ENCODE measurements at places on chromosomes 1 and 21.

GRCh38 chr1:19038732-19039131 lies 82.3 kb upstream of the IFFO2 start:
- DNase-seq = no peak

GRCh38 chr1:186715887-186716809 lies 35.9 kb upstream of the PTGS2 start:
- DNase-seq = no peak

- no peak for DNase-seq
Observed at GRCh38 chr1:11157867-11158266, 31.3 kb upstream of the ANGPTL7 start.

DNA sequence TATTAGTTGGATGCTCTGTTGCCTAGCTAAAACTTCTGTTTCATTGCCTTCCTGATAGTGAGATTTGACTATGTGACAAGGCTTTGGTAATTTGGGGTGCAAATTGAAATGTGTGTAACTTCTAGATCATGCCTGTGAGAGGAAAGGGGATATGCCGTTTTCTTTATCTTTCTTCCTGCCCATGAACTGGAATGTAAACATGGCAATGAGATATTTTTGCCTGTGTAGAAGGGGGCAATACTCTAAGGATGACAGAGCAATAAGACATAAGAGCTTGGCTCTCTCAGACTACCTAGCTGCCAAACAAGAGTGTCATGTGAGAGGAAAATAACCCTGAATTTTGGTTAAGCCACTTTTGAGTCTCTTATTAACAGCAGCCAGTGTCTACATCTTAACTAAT lies 49.7 kb downstream of the RAP1A start:
- no peak for DNase-seq

DNA sequence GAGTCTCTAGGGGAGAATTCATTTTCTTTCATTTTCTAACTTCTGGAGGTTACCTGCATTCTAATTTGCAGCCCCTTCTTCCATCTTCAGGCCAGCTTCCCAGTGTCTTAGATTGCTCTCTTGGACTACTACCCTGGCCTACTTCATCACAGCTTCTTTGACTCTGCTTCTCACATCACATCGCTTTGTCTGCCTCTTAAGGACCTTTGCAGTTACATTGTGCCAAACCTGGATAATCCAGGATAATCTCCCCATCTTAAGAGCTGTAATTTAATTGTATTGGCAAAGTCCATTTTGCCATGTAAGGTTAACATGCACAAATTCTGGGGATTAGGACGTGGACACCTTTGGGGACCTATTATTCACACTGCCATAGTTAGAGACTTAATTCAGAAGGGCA lies 18.4 kb downstream of the RNF2 start:
- no peak for DNase-seq

DNA sequence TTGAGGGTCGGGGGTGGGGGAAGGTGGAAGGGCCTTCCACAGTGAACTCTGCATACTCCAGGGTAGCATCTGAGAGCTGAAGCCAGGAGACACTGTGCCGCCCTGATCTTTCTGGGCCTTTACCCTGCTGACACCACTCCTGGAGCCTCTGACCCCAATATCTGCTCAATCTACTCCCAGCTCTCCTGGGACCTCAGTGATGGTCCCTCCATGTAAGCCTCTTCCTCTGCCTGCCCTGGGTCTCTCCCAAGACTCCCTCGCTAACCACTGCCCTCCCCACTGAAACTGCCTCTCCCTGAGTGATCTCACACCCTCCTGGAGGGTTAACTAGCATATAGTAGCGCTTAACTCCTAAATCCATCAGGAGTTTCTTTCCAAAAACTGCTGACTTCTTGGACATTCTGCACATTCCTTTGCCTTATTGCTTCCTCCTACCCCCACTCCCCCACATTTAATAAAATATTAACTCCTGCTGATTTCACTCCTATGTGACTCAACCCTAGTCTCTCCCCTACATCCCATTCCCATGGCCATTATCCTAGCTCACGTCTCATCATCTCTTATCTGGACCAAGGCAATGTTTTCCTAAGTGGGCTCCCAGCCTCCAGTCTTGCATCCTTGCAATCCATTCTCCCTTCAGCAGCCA lies 145.6 kb downstream of the HMGB4 start:
- no peak for DNase-seq

DNA sequence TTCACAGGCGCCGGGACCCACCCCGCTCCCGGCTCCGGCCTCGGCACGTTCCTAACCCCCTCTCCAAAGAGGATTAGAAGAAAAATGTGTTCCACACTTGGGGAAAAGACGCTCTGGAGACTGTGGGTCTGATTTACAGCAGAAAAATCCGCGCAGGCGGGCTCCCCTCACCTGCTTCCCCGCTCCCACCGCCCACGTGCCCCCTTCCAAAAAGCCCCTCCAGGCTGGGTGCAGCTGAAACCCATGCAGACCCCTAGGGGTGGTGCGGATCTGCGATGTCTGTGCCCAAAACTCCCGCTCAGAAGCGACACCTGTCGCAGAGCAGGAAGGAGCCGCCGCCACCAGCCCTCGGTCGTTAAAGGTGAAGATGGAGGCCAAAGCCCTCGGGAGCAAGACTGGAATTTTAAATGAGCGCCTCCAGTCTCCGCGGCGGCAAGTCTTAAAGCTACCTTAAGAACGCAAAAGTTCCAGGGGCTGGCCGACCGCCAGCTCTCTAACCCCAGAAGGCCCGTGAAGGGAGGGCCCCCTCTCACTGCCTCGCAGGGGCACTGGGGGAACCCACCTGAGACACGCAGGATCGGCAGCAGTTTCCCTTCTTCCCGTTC lies 688 bp upstream of the CHD5 start:
- DNase-seq = no peak

DNA sequence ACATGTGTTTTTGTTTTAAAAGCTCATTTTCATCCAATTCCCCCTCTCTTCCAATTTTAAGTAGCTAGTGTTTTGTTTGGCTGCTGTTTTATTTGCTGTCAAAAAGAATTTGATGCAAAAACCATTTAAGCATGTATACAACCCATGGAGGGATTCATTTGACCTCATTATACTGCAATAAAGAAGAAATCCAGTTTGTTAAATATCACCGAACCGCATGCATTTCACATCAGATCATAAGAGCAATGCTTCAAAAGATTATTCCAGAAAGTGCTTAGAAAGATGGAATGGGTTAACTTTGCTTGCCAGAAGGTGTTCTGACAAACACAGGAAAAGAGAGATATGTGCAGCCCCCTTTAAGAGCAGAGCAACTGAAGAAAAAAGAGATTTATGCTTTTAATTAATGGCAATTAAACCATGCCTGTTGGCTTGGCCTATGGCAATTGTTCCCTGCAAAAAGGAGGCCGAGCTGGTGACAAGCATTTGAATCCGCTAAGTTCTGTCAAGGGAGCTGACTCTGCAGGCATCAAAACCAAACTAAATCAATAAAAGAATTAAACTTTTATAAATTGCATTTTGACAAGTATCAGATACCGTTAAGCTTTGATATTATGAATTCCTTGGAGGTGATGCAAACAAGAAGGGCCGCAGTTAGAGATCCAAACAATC lies 14.4 kb upstream of the BARHL2 start:
- no peak for DNase-seq

GRCh38 chr1:42937141-42937696 lies 21.4 kb downstream of the SLC2A1 start:
- DNase-seq = no peak

GRCh38 chr21:45994759-45995685 lies 13.5 kb downstream of the COL6A1 start:
- DNase-seq = no peak

- DNase-seq = no peak
Observed at GRCh38 chr1:214623430-214623829, 20.4 kb downstream of the CENPF start.

DNA sequence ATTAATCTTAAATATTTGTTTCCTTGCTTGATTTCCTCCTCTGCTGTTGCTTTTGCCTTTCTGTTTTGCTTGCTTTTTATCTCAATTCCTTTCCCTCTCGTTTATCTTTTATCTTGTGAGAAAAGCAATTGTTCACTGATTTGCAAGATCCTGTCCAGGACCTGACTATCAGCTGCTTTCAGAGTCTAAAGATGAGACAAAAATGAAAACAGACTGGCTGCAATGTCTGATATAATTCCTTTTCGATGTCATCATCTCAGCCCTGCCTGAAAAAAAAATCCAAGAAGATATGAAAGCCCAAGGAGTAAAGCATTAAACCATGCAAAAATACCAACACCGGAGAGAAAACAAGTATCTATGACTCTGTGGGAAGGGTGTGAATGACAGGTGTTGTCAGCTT lies 225.5 kb downstream of the PATJ start:
- DNase-seq = no peak

- DNase-seq = no peak
Observed at GRCh38 chr21:45262041-45262581, 25.6 kb downstream of the POFUT2 start.

GRCh38 chr1:1437033-1437903 lies 1.8 kb downstream of the VWA1 start:
- no peak for DNase-seq

DNA sequence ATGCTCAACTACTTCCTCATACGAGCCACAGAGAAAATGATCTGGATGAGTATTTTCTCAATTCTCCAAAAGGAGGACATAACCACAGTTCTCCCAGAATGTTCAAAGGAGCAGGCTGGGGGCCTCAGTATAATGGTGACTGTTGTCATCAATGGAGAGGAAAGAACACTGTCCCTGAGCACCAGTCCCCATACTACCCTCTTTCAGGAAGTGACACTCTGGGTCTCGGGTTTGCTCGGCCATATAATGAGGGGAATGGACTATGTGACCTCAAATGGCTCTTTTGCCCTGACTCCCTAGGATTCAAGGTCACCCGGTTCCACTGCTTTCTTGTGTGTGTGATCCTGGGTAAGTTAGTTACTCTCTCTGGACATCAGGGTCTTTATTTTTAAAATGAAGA lies 22.8 kb downstream of the SLC9A1 start:
- DNase-seq = no peak

DNA sequence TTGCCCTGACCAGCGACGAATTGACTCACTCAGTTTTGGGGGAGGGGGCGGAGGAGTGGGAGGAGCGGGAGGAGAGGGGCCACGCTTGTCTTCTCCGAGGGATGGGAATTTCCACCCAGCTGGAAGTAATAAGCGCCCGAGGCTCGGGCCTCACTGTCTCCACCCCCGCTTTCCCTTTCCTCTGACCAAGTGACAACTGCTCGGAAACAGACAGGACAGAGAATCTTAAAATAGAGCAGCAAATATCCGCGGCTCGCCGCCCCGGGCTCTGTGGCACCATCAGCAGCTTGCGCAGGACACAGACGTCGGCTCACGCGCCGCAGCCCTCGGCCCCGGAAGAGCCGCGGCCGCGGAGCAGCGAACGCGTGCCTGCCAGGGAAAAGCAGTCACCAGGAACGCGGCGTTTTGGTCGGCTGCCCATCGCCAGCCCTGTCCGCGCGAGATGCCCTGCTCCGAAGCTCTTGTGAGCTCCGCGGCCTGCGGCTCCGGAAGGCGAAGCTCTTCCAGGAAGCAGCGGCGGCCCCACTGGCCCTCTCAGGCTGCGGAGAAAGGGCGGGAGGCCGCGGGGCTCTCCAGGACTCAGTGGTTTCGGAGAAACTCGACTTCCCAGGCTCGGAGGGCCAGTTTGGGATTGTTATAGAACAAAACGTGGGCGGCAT lies 10.7 kb upstream of the RGS16 start:
- no peak for DNase-seq

DNA sequence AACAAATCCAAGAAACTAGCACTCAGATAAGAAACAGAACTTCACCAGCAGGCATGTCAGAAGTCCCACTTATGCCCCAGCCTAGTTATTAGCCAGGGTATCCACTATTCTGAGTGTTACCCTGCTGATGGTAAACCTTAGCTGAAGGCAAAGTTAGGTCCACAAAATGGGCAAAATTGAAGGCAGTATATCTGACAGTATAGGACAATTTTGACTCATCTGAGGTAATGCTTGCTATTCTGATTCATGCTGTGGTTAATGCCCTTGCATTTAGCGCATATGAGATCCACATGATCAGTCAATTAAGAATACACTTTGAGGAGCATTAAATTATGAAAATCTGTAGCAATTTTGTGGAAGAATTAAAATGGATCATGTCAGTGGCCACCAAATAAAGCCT lies 15.1 kb downstream of the IFI44 start:
- no peak for DNase-seq

- no peak for DNase-seq
Observed at GRCh38 chr1:204359474-204360255, at the start of gene PLEKHA6. Gene PLEKHA6, minus strand, starts transcription at chr1:204359929. Its CDS starts 86,202 bp downstream, at chr1:204273727.

- no peak for DNase-seq
Observed at GRCh38 chr1:154710106-154710505, 102.1 kb upstream of the ADAR start.

GRCh38 chr1:84254703-84255238 lies 46.7 kb upstream of the SAMD13 start:
- DNase-seq = no peak

- DNase-seq = no peak
Observed at GRCh38 chr1:3917761-3918160, 17.7 kb upstream of the C1orf174 start.

DNA sequence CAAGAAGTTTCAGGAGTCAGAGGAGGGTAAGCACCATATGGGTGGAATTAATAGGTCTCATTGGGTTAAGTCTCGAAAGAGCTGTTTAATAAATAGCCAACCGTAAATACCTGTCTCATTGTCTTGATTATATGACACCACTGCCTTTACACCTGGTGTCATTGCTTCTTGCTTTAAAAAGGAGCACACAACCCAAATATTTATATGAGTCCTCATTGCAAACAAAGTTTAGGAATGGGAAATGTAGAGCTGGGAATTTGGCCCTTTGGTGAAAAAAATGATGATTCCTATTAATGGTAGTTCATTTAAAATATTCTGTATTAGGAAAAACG lies 2.1 kb downstream of the BACH1 start:
- no peak for DNase-seq

GRCh38 chr1:7575041-7575400 lies 196.1 kb upstream of the VAMP3 start:
- DNase-seq = no peak

DNA sequence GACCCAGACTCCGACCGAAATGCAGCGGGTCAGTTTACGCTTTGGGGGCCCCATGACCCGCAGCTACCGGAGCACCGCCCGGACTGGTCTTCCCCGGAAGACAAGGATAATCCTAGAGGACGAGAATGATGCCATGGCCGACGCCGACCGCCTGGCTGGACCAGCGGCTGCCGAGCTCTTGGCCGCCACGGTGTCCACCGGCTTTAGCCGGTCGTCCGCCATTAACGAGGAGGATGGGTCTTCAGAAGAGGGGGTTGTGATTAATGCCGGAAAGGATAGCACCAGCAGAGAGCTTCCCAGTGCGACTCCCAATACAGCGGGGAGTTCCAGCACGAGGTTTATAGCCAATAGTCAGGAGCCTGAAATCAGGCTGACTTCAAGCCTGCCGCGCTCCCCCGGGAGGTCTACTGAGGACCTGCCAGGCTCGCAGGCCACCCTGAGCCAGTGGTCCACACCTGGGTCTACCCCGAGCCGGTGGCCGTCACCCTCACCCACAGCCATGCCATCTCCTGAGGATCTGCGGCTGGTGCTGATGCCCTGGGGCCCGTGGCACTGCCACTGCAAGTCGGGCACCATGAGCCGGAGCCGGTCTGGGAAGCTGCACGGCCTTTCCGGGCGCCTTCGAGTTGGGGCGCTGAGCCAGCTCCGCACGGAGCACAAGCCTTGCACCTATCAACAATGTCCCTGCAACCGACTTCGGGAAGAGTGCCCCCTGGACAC lies 534 bp downstream of the C1orf56 start:
- no peak for DNase-seq

- DNase-seq = no peak
Observed at GRCh38 chr1:114331936-114332335, 178.3 kb upstream of the SYT6 start.

- DNase-seq = no peak
Observed at GRCh38 chr1:208031316-208031931, 120.5 kb upstream of the CD34 start.

GRCh38 chr1:12615865-12616708 lies 1.9 kb downstream of the DHRS3 start:
- DNase-seq = no peak

Measured in iPS DF 19.7 (cell line).